ENCODE measurements at places on chromosomes 5 and 9. TPM values are rescaled to one million over a fixed set of nuclear protein-coding genes. Genes with fewer than 3 reads are reported as not detected.
A peak's percentile ranks its signal among the peaks of the same experiment; 100 is the strongest.

Gene HTR1A
- total RNA-seq: not detected

DNA sequence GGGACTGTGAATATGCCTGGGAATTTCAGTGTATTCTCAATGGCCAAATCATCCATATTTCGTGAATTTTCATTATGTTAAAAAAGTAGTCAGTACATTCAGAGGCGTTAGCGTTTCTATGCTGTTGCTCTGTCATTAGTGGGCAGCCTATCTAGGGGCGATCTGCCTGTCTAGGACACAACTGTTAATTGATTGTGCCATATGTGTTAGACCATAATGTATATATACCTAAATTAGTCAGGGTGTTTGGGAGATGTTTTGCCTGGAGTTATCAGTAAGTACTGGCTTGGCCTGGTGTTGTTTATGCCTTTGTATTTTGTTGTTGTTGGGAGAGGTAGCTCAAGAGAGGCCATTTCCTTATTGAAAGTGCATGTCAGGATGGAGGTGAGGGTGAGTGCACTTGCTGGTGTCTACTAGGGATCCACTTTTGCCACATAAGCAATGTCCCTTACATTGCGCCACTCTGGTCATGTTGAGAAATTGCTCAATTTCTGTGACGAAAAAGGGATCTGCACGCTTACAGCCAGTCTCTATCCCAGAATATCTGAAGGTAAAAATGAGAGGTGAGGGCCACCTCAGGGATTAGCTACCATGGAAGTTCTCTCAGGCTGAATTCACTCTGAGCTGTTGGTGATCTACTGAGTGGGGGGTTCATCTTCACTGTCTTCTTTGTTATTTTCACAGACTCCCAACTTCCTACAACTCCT lies 123.3 kb downstream of the ST8SIA4 start:
- no peaks in the 10 kb centered on the region for H3K4me1 ChIP-seq
- H3K4me3 ChIP-seq: no peak overlapping the region
- H3K36me3 ChIP-seq: no peaks in the 10 kb centered on the region
- H3K27me3 ChIP-seq: no peaks in the 10 kb centered on the region

DNA sequence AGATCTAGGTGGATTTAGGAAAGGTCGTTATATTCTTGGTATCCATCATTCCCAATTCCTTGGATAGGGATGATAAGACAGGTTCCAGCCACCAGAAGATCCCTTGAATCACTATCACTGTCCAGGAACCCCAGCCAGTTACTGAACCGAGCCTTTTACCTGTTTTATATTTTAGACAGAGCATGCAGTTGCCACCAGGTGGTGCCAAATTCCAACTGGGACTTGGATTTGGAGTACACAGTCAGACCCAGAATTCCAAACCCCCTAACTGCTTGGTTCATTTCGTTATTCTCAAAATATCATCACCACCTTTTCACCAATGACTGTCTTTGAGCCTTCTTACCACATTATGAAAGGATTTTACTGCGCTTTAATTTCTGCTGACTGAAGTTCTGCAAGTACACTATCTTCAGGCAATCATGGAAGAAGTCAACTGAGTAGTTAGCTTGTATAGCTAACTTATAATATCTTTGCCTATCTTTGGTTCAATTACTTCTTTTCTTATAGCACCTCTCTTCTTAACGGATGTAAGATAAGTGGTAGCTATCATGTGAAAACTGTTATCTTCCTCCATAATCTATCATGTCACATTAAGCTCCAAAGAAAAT lies 191.8 kb downstream of the PRR16 start:
- no peak overlapping the region for H3K27ac ChIP-seq
- no peaks in the 10 kb centered on the region for H3K36me3 ChIP-seq
- DNase-seq: peak; percentile 50

DNA sequence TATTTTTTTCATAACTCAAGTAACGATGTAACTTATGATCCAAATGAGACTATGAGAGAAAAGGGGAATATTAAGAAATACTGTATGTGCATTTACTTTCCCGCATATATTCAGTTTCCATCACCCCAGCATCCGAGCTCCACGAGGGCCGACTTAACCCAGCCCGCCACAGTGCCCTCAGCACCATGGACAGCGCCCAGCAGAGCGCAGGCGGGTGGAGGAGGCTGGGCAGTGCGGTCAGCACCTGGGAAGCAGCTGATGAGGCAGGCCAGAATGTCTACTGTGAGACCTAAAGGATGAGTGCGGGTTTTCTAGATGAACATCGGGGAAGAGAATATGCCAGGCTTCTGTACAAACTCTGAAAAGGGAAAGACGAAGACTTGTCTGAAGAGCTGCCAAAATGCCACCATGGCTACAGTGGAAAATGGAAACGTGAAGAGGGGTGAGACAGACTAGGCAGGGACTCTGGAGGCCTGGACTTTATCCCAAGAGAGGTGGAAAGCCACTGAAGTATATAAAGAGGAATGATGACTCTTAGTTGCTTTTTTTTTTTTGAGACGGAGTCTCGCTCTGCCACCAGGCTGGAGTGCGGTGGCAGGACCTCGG lies 34.5 kb upstream of the MED27 start:
- peak; percentile 90 for DNase-seq
- H3K27me3 ChIP-seq: no peaks in the 10 kb centered on the region
- no peak overlapping the region for H3K4me3 ChIP-seq
- H3K4me1 ChIP-seq: no peaks in the 10 kb centered on the region
- H3K36me3 ChIP-seq: no peaks in the 10 kb centered on the region

- no peak overlapping the region for H3K27ac ChIP-seq
- H3K4me3 ChIP-seq: no peak overlapping the region
- no peaks in the 10 kb centered on the region for H3K27me3 ChIP-seq
- no peaks in the 10 kb centered on the region for H3K4me1 ChIP-seq
Measured at GRCh38 chr5:28414619-28415018, 1376.2 kb upstream of the CDH9 start.

- H3K4me1 ChIP-seq: no peaks in the 10 kb centered on the region
- no peak overlapping the region for H3K27ac ChIP-seq
- no peak overlapping the region for H3K4me3 ChIP-seq
- peak; percentile 52 for DNase-seq
- H3K27me3 ChIP-seq: no peaks in the 10 kb centered on the region
- no peaks in the 10 kb centered on the region for H3K36me3 ChIP-seq
Measured at GRCh38 chr9:38371495-38371894, 21.0 kb upstream of the ALDH1B1 start.

Gene EPB41L4A
- total RNA-seq: 77.6 TPM

Gene C9
- total RNA-seq: not detected

Gene NUTM2F
- total RNA-seq: not detected

- no peak for DNase-seq
- H3K27ac ChIP-seq: no peak overlapping the region
- no peaks in the 10 kb centered on the region for H3K27me3 ChIP-seq
- H3K4me3 ChIP-seq: no peak overlapping the region
Measured at GRCh38 chr5:95256991-95257390, 27.9 kb downstream of the MCTP1 start.

Gene GPX3
- total RNA-seq: 828 TPM

Gene STKLD1
- not detected for total RNA-seq

Gene FSTL4
- not detected for total RNA-seq

Gene PPP1R26
- 21.2 TPM for total RNA-seq

Gene INSL6
- total RNA-seq: not detected

DNA sequence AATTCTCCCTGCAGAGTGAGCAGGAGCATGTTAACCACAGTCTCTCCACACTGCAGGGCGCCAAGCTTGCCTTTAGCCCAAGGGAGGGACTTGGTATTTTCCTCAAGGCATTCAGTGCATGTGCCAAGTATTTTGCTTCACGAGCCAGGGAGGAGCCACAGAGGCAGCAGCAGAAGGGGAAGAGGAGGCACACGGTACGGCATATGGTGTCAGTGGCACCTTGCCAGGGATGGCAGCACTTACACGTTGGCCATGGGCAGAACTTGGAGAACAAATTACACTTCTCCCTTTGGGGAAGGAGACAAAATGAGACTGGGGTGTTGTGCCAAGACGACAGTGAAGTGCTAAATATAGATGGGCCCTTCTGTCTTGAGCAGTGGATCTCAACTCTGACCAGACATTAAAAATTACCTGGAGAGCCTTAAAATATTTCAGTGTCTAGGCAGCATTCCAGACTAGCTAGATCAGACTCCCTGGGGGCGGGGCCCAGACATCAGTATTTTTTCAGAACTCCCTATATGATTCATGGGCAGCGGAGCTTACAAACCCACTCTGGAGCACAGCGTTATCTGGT lies 155.8 kb downstream of the DRD1 start:
- no peak overlapping the region for H3K27ac ChIP-seq
- H3K27me3 ChIP-seq: no peaks in the 10 kb centered on the region
- no peak overlapping the region for H3K4me3 ChIP-seq
- no peak for DNase-seq

Gene CHSY3
- 2.5 TPM for total RNA-seq

DNA sequence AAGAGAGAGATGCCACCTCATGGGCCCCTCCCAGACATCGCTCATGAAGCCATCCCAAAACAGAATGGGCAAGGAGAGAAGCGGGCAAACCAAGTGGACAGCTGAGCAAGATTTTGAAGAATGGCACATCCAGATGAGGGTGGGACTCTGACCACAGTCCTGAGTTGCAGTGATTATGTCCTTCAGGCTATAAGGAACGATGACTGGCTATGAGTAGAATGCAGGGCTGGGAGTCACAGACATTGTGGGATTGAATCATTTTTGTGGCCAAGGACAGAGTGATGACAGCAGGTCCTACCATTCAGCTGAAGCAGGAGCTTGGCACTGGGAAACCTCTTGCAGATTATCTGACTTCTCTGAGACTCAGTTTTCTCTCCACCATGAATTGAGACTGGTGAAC lies 245.7 kb upstream of the SLC30A5 start:
- DNase-seq: no peak
- no peaks in the 10 kb centered on the region for H3K36me3 ChIP-seq
- H3K27ac ChIP-seq: no peak overlapping the region
- no peak overlapping the region for H3K4me3 ChIP-seq
- H3K4me1 ChIP-seq: no peaks in the 10 kb centered on the region

GRCh38 chr9:91898451-91899218 lies 51.4 kb downstream of the ROR2 start:
- no peaks in the 10 kb centered on the region for H3K36me3 ChIP-seq
- H3K27ac ChIP-seq: peak overlapping the region; percentile 79
- DNase-seq: peak; percentile 39
